ENCODE measurements at places on chromosomes 12 and 14. TPM values are rescaled to one million over a fixed set of nuclear protein-coding genes. Genes with fewer than 3 reads are reported as not detected.

Gene CBLN3
- total RNA-seq, result 7.7 TPM

Gene BBS10
- 3.3 TPM for total RNA-seq

Gene OR6C2
- not detected for total RNA-seq

DNA sequence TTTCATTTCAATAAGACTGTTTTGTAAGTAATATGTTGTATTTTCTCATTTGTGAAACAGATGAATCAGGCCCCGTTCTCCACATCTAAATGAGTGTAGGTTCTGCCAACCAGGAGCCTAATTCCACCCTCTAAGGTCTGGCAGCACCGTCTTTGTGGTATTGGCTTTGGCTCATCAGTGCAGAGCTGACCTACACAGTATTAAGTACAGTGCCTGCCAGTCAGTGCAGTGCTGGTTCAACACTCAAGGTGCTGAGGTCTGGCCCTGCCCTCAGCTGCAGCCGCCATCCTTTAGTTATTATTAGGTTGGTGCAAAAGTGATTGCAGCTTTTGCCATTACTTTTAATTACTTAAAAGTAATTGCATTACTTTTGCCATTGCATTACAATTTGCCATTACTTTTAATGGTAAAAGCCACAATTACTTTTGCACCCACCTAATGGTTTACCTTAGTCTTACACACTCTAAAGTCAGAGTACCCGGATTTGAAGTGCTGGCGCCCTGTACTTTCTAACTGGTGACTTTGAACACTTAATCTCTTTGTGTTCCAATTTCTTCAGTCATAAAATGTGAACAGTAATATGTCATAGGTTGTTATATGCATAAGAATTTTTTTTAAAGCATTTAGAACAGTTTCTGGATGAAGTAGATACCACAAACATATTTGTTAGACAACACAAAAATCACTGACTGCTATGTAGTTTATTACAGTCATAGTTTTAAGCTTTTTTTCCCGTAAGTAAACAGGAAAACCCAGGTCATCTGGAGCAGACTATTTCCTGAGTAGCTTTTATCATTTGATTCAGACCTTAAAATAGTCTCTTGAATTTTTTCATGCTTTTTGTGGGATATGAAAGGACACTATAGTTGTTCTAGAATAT, 99.5 kb downstream of the SYNE2 start:
- H3K4me1 ChIP-seq, result peaks cover 2% of the 10 kb centered on the region
- no peaks in the 10 kb centered on the region for H3K27me3 ChIP-seq
- H3K36me3 ChIP-seq, result peaks cover 17% of the 10 kb centered on the region
- H3K4me3 ChIP-seq, result no peak overlapping the region
- DNase-seq, result no peak

DNA sequence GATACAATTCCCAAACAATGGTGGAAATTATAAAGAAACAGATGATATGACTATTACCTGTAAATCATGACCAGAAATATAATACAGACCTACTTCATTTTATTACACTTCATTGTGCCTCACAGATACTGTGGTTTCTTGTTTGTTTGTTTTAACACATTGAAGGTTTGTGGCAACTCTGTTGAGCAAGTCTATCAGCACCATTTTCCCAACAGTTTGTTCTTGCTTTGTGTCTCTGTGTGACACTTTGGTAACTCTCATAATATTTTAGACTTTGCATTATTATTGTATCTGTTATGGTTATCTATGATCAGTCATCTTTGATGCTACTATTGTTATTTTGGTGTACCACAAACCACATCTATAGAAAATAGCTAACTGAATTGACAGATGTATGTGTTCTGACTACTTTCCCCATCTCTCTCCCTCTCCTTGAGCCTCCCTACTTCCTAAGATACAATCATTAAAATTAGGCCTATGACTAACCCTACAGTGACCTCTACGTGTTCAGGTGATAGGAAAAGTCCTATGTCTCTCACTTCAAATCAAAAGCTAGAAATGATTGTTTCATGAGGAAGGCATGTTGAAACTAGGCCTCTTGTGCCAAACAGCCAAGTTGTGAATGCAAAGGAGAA, 49.1 kb downstream of the FBXO33 start:
- H3K4me1 ChIP-seq, result peaks cover 22% of the 10 kb centered on the region
- no peaks in the 10 kb centered on the region for H3K27me3 ChIP-seq
- no peak for DNase-seq
- H3K4me3 ChIP-seq, result no peak overlapping the region

DNA sequence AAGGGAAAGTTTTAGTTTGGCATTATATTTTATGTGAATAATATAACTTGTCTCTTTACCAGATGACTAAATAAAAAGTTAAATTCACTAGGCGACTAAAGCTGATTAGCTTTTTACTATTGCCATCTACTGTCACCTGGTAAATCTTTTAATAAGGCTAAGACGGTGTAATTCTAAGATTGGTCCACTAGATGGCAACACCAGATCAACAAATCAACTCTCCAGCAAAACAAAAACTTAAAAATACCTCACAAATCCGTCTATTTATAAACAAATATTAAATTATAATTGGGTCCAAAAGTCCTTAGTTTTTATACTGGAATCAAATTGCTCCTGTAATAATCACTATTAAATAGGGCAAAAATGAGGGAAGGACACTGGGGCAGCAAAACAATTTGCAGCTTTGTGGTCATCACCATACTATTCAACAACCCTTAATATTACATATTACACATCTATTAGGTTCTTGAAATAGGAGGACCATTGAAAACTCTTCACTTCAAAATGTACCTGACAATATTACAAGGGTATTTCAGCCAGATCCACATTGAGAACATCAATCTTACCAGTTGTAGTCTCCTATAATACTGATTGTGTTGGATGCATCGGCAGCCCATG, 47.9 kb downstream of the GALC start:
- peaks cover 5% of the 10 kb centered on the region for H3K36me3 ChIP-seq
- H3K4me3 ChIP-seq, result no peak overlapping the region
- H3K27me3 ChIP-seq, result no peaks in the 10 kb centered on the region

- no peak overlapping the region for H3K27ac ChIP-seq
- peaks cover 19% of the 10 kb centered on the region for H3K4me1 ChIP-seq
- peaks cover 18% of the 10 kb centered on the region for H3K27me3 ChIP-seq
- H3K36me3 ChIP-seq, result no peaks in the 10 kb centered on the region
- H3K4me3 ChIP-seq, result no peak overlapping the region
Observed at GRCh38 chr14:60204843-60205774, 39.9 kb upstream of the DHRS7 start.

GRCh38 chr14:64788706-64789105, 84.5 kb downstream of the PLEKHG3 start:
- no peaks in the 10 kb centered on the region for H3K36me3 ChIP-seq
- H3K27ac ChIP-seq, result no peak overlapping the region
- H3K27me3 ChIP-seq, result no peaks in the 10 kb centered on the region

GRCh38 chr14:70654632-70655031, 12.9 kb downstream of the TTC9 start:
- no peaks in the 10 kb centered on the region for H3K27me3 ChIP-seq
- peak overlapping the region; percentile 98 for H3K27ac ChIP-seq
- H3K4me1 ChIP-seq, result peaks cover 80% of the 10 kb centered on the region
- peak; percentile 49 for DNase-seq

DNA sequence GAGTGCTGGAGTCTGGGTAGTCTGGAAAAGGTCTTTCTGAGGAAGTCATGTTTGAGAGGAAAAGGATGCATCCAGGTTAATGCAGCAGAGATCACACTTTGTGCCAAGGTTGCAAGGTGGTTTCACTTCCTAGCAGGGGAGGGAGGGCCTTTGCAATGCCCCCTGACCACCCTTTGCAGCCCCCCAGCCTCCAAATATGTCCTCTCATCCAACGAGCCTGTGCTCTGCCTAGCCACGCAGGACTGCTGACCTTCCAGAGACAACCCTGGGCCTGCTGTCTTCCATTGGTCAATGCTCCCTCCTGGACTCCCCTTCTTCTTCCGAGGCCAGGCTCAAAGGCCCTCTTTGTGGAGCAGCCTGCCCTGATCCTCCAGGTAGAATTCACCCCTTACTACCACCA, 47.3 kb upstream of the TUNAR start:
- no peak overlapping the region for H3K4me3 ChIP-seq
- no peak for DNase-seq
- no peak overlapping the region for H3K27ac ChIP-seq

DNA sequence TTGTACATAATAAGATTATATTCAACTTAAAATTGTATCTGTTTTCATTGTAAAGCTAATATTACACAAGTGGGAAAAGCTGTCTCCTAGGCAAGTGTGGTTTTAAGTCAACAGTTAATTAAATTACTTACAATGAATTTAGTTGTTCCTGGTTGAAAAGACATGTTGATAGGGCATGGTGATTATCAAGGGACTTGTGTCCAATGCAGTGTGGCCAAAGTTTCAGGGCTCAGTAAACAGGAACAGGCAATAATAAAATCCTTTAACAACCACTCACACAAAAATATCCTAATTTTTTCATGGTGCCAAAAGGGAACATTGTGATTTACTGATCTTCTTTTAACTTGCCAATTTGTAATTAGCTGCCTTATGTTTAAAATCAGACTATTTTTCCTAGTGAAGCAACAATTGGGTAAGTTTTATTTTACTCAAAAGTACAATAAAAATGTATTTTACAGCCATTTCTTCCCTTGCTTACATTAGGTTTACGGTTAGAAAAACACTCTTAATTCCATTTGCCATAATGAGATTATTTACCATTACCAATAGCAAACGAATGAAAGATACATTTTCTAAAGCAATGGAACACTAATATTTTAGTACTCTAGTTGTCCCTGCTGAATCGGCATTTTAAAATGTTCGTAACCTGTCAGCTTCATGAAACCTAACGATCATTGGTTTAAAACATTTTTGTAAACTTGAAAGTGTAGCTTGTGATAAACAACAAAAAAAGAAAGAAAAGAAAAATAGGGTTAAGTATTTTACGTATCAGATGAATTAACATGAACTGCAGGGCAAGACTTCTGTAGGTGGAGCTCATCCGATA, 1.8 kb upstream of the WNK1 start:
- no peak overlapping the region for H3K4me3 ChIP-seq
- peaks cover 15% of the 10 kb centered on the region for H3K4me1 ChIP-seq
- no peak overlapping the region for H3K27ac ChIP-seq
- H3K27me3 ChIP-seq, result no peaks in the 10 kb centered on the region
- H3K36me3 ChIP-seq, result peaks cover 16% of the 10 kb centered on the region

DNA sequence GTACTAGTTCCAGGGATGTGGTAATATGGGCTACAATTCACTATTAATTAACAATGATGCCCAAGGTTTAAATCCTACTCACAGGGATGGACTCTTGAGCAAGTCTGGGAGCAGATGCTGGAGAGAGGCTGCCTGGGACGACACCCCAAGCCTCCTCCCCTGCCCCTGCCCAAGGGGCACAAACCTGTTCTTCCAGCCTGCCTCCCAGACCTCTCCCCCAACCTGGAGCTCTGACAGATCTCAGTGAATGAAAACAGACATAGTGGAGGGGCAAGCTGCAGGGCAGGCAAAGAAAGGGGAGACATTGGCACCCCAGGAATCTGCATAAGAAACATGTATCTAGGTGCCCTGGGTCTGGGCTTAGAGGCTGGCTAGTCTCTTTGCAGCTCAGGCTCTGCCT, 5.8 kb downstream of the KDM2B start:
- no peak for DNase-seq
- no peaks in the 10 kb centered on the region for H3K27me3 ChIP-seq
- no peak overlapping the region for H3K4me3 ChIP-seq
- H3K4me1 ChIP-seq, result peaks cover 2% of the 10 kb centered on the region

GRCh38 chr14:92369097-92369496, 46.1 kb downstream of the SLC24A4 start:
- H3K27ac ChIP-seq, result no peak overlapping the region
- H3K36me3 ChIP-seq, result no peaks in the 10 kb centered on the region
- H3K4me3 ChIP-seq, result no peak overlapping the region
- no peak for DNase-seq

DNA sequence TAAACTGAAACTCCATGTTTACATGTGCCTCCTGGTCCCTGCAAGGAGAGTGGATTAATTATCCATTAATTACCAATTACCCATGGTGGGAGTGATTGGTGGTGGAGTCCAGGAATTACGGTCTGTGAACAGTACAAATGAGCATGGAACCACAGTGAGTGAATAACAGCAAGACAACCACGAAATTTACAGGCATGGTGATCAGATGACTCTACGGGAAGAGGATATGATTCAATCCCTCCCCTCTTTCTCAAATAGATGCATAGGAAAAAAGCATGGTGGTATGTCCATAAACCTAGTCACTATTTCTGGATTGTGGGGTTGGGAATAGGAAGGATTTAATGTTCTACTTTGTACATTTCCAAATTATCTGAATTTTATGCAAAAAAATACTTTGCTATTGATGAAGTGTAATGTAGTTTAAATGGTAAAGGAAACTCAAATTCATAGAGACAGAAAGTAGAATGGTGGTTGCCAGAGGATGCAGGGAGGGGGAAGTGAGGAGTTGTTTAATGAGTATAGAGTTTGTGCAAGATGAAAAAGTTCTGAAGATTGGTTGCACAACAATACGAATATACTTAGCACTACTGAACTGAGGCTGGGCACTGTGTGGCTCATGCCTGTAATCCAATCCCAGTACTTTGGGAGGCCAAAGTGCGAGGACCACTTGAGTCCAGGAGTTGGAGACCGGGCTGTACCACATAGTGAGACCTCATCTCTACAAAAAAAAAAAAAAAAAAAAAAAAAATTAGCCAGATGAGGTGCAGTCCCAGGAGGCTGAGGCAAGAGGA, 41.2 kb upstream of the C12orf75 start:
- H3K27ac ChIP-seq, result no peak overlapping the region
- no peaks in the 10 kb centered on the region for H3K36me3 ChIP-seq
- no peak overlapping the region for H3K4me3 ChIP-seq
- H3K27me3 ChIP-seq, result peaks cover 7% of the 10 kb centered on the region
- peak; percentile 7 for DNase-seq

GRCh38 chr12:116320791-116321217, 43.3 kb upstream of the MED13L start:
- no peak for DNase-seq
- H3K27ac ChIP-seq, result no peak overlapping the region
- H3K27me3 ChIP-seq, result no peaks in the 10 kb centered on the region
- H3K4me1 ChIP-seq, result peaks cover 45% of the 10 kb centered on the region

GRCh38 chr12:76308866-76309265, 39.3 kb downstream of the BBS10 start:
- H3K4me3 ChIP-seq, result no peak overlapping the region
- H3K27ac ChIP-seq, result no peak overlapping the region
- no peaks in the 10 kb centered on the region for H3K4me1 ChIP-seq
- H3K27me3 ChIP-seq, result peaks cover 12% of the 10 kb centered on the region

DNA sequence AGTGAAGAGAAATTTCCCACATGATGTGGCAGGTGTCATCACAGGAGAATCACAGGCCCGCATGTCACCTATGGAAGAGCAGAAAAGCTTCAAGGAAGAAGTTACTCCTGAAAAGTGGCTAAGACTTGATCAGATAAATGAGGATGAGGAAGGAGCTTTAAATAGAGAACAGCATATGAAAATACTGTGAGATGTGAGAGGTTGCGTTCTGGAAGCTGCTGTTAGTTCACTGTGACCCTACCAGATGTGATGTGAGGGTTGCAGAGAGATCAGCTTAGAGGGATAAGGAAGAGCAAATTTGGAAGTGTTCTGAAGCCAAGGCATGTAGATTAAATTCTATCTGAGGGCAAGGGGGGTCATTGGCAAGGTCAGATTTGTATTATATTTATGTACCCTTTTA, 17.1 kb downstream of the ERP27 start:
- no peak overlapping the region for H3K4me3 ChIP-seq
- no peak overlapping the region for H3K27ac ChIP-seq
- no peak for DNase-seq
- H3K36me3 ChIP-seq, result peaks cover 9% of the 10 kb centered on the region

All from activated naive CD4-positive, alpha-beta T cell treated with anti-CD3 and anti-CD28 coated beads for 36 hours (primary cell).